Posterior vena cava (tissue), 2 donors: ENCODE measurements at places on chromosomes 7 and 10. TPM values are rescaled to one million over a fixed set of nuclear protein-coding genes. Genes with fewer than 3 reads are reported as not detected.

TUBB8 gene
- not detected for total RNA-seq

LRRC27 gene
- total RNA-seq: 6.5 TPM

TEX36 gene
- total RNA-seq: not detected

TMEM184A gene
- total RNA-seq: not detected

CTAGE8 gene
- 0.60 TPM for total RNA-seq

- DNase-seq: no peak
These were observed 17.2 kb downstream of the AP5Z1 start for GRCh38 chr7:4792537-4793126.

DNA sequence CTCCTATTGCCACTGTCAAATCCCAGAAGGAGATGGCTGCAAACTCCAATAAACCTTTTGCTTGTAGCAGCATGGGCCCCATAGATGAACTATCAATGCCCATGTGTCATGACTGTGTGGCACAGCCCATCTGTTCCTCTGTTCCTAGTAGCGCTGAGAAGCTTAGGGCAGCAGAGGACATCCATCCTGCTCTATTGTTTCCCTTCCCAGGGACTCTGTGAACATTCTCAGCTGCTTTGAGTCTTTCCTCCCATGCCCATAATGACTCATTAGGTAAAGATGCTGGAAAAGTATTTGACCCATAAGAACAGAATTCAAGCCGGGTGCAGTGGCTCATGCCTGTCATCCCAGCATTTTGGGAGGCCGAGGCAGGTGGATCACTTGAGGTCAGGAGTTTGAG is 28.3 kb downstream of the STMP1 start:
- no peak for DNase-seq

GRCh38 chr10:22022257-22023032 is 18.9 kb upstream of the DNAJC1 start:
- no peak for DNase-seq

- DNase-seq: no peak
These were observed 77.4 kb downstream of the MKI67 start for GRCh38 chr10:128048819-128049210.

GRCh38 chr7:14229047-14229446 is 239.6 kb upstream of the ETV1 start:
- no peak for DNase-seq
